Mammary epithelial cell (primary cell): ENCODE measurements at places on chromosomes 7 and 10.

GRCh38 chr7:51162724-51163329, 153.8 kb downstream of the COBL start:
- DNase-seq = peak; percentile 72

DNA sequence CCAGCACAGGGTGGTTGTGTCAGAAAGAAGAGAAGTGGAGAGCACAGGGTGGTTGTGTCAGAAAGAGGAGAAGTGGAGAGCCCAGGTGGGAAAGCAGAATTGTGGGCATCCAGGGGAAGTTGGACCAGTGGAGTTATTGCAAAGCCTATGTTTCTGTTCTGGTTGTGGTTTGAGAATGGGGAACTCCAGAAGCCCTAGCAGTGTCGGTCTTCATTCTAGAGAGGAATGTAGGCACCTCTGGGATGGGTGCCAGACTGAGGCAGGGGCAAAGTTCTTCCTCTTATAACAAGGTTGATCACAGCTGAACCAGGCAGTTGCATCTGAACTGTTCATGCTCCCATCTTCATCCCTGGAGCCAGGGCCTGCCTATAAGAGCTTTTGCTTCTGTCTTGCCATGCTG, 954 bp downstream of the FSCN3 start:
- no peak for DNase-seq

DNA sequence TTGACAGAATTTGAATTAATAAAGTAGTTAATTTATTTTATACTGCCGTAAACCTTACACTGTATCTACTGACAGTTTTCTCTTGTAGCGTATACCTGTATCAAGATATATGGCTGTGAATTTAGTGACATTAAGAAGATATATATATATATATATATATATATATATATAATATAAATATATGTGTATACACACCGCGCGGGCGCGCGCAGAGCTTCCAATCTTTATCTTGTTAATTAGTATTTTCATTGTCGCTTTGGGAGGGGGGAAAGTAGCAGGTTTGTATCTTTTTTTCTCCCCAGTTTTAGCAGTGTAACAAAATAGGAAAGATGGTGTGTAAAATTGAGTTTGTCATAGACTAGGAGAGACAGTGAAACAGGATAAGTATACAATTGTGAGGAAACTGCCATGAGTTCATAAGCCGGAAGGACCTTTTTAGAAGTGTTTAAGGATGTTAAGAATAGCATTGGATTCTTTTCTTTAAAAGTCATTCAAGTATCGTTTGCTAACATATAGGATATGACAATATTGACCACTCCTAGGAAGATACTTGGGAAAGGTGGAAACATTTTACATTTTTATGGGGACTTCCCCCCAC, 2.0 kb downstream of the PLEKHA1 start:
- DNase-seq = no peak

DNA sequence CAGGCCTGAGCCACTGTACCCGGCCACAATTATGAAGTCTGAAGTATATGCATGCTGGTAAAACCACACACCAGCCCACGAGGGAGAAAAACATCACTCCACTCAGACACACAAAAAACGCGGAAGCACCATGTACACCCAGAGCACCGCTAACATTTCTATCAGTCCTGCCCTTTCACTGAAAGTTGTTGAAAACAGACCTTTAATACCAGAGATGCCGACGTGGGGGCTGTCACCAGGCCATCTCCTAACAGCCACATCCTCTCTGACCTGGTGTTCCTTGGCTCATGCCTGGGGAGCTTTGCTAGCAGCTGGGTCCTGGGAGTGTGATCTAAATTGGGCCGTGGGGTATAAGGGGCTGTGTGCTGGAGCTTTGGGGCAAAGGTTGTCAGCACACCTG, 49.8 kb downstream of the BAIAP2L1 start:
- DNase-seq = no peak

- no peak for DNase-seq
These were observed 20.4 kb upstream of the PIK3AP1 start for GRCh38 chr10:96740579-96741281.

GRCh38 chr7:44626620-44627019, 20.2 kb downstream of the OGDH start:
- no peak for DNase-seq

GRCh38 chr10:27741173-27742091, 4.2 kb downstream of the MKX start:
- no peak for DNase-seq

- DNase-seq = no peak
These were observed 36.9 kb upstream of the WAC start for GRCh38 chr10:28496017-28496416.

DNA sequence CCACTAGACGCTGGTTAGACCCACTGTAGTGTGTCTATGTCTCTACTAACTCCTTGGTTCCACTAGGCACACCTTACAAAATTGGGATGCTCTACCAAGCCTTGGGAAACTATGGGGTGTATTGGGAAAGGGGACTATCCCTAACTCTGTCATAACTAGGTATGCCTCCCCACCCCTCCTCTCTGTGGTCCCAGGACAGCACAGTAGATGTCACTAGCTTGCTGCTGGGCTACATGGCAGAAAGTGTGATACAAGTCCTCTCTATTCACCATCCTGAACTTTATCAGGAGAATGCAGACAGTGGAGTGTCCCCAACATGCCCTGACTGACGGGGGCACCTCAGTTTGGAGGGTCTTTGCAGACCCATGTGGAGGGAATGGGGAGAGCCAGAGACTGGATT, 30.3 kb upstream of the TMEM273 start:
- DNase-seq = no peak

DNA sequence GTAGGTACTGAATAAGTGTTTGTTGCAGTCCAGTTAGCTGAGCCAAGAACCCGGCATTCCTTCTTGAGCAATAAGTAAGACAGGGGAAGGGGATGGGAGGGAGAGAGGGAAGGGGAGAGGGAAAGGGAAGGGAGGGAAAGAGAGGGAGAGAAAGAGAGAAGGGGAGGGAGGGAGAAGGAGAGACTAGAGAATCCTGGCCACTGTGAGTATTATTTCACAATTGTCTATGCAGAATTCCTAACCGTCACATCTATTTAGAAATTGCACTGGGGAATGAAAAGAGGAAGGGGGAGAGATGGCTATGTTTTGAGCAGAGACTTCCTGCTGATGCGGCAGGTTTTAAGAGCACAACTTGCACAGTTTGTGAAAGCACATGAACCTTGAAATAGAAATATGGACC, 251.4 kb upstream of the ZMIZ1 start:
- no peak for DNase-seq

- DNase-seq = no peak
These were observed 5.4 kb upstream of the MYPN start for GRCh38 chr10:68103901-68104300.

DNA sequence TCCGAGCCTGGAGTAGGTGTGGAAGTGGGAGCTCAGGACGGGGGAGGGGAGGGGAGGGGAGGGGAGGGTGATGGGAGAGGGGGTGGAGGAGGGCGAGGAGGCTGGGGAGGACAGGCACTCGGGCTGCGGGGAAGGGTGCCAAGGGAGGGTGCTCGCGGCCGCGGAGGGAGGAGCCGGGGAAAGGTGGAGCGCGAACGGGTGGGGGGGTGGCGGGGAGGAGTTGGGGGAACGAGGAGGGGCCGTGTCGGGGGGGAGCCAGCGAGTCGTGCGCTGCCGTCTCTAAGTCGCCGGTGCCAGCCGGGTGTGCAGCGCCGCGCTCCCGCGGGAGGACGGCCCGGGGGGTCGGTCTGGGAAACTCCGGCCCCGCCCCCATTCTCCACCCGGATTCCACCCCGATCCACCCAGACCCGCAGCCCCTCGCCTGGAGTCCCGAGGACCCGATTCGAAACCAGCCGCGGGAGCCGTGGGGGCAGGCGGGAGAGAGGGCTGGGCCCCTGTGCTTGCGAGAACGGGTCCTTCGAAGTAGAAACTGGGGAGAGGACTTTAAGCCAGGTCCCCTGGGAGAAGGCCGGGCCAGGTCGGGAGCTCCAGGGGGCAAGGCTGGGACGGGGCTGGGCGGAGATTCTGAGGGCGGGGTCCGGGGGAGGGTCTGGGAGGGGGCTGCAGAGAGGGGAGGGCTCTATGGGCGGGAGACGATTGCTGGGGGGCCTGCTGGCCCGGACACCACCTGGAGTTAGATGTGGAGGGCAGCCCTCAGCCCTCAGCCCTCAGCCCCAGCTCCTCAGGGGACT, at the start of gene ZNF467:
TSS of gene ZNF467 (minus strand) at position 143 of the 791 bp plus-strand sequence. CDS start 2,556 bp downstream, outside the sequence.
- DNase-seq = no peak

- DNase-seq = peak; percentile 89
These were observed 37.4 kb upstream of the KDM7A start for GRCh38 chr7:140214075-140214684.

DNA sequence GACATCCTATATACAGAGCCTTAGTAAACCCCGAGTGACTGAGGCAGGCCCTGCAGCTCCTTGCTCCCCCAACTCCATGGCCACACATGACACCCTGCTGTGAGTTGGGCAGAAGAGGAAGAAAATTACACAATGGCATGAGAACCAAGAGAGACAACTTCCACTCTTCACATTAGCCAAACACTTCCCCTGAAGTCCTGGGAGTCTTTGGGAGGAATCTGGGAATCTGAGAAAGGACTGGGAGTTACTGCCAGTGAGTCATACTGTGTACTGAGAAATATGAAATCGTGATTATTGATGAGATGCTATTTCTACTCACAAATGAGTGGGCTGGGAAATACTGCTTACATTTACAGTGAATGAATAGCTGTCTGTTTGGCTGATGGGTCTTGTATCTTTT, 116.6 kb downstream of the SPAG6 start:
- DNase-seq = no peak

DNA sequence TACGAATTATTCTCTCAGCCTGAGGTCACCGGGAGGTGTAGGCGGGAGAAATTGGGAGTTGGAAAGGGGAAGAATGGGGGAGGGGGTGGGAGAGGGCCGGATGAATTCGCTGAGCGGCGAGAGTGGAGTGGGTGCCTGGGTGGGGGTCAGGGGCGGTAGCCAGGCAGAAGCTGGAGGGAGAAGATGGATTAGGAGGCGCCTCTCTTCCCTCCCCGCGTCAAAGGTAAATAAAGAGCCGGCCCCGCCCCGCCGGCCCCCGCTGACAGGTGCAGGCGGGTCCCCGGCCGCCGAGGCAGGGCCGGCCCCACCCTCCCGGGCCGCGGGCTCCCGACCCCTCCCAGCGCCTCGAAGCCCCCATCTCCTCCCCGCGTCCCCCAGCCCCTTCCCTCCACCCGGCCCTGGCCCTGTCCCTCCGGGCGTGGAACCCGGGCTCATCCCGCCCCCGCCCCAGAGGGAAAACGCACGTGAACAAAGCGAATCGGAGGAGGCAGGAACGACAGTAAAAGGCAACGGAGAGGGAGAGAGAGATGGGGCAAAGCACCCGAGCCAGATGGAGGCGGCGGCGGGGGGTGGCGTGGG, 872 bp downstream of the FAM131B start:
- no peak for DNase-seq

- DNase-seq = peak; percentile 84
These were observed 204.3 kb downstream of the CCDC7 start for GRCh38 chr10:32650246-32650655.

GRCh38 chr7:64946772-64947171, 43.7 kb downstream of the ZNF273 start:
- DNase-seq = no peak

GRCh38 chr7:148967032-148967372, 61.3 kb downstream of the PDIA4 start:
- no peak for DNase-seq

DNA sequence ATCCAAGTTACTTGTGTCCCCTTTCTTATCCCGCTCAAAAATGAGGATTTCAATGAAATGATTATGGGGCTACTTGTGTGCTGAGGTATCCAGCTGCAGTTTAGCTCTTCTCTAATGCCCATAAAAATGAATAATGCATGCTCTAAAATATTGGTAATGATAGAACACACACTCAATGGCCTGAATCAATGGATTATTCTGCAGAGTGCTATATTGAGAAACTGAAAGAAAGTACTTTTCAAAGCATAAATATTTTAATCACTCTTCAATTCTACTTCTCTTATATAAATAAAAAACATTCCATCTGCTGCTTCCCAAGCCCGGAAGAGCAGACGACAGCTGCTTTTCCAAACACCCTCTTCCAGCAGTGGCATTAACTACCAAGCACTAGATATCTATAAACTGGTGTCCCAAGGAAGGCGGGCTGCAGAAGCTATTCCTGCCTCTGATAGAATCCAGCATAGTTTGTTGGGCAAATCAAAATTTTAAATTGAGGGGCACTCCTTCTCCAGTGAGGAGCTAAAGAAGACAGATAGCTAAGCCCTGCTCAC, 284.9 kb upstream of the AOAH start:
- no peak for DNase-seq

DNA sequence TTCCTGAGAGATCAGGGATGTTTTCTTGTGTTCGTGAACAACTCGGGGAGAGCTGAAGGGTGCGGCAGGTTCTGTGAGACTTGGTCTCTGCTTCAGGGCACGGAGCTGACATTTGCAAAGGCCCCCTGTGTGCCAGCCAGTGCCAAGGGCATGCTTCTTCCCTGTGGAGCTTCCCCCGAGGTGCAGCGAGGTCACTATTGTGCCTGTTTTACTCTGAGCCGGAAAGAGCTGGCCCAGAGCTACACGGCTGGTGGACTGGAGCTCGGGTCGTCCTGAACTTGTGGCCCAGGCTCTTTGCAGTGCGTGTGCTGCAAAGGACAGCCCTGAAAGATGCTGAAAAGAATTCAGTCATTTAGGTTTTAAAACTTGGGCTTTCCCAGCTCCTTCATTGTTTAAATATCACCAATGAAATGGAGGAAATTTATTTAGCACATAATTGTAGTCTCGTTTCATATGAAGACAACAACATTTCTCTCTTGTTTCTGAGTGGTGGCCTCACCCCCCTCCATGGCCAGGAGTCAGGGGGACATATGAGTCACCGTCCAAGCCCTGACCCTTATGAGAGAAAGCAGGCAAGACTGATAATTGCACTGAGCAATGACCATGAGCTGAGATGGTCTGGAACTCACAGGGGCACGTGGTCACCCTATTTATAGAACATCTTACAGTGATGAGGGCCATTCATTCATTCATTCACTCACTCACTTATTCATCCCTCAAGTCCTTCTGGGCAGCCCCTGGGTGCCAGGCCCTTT, 102.6 kb downstream of the PTPRE start:
- DNase-seq = no peak

DNA sequence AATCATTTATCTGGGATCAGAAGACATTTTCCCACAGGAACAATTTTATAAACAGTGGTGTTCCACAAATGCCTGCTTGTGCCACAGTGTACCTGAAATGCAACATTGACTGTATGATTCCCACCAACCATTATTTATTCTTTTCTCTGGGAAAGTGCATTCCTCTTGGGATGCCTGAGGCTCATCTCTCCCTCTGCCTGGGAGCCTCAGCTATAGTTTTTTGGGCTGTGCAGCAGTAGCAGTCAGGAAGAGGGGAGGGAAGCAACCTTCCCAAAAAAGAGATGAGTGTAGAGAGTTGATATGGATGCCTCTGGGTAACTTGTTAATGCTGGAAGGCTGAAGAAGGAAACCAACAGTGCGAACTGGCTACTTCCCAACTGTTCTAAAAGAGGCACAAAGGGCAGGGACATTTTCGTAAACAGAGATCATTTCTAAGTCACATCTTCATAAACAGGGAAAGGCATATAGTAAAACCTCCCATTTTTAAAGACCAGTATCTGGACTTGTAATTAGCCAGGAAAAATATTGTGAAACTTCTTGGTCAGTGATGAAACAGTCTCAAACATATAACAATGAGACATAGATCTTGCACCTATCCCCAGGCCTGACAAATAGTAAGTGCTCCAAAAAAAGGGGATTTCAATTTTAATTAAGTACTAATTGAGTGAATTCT, 1.4 kb upstream of the CALD1 start:
- DNase-seq = peak; percentile 58

- no peak for DNase-seq
These were observed 898 bp upstream of the SEM1 start for GRCh38 chr7:96710544-96710943.

- no peak for DNase-seq
These were observed 1160.3 kb downstream of the CNTNAP2 start for GRCh38 chr7:147276783-147277370.

- no peak for DNase-seq
These were observed 84.7 kb downstream of the CREB5 start for GRCh38 chr7:28497009-28497408.
